ENCODE measurements at places on chromosomes 6 and 20.

GRCh38 chr6:1087154-1087843 is 224.6 kb upstream of the FOXQ1 start:
- no peak for DNase-seq

- no peak for DNase-seq
Measured at GRCh38 chr20:46350201-46350985, 42.1 kb upstream of the CDH22 start.

DNA sequence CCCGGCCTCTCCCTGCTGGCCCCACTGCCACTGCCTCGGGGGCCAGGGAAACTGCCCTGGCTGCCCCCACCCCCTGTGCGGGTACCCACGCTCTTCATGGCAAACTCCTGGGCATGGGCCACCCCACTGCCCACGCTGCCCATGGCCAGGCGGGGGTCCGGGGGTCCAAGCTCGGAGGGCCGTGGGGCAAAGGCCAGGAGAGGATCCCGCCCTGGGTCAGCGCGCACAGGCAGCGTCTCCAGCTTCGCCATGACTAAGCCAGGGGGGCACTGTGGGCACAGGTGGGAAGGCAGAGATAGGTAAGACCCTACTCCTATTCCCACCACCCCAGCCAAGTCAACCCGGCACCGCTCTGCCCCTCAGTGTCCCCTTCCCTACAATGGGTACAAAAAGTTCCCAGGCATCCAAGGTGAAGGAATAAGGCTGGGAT is 6.4 kb downstream of the LZTS3 start:
- DNase-seq = no peak

- no peak for DNase-seq
Measured at GRCh38 chr6:136846046-136846445, 23.7 kb downstream of the PEX7 start.

DNA sequence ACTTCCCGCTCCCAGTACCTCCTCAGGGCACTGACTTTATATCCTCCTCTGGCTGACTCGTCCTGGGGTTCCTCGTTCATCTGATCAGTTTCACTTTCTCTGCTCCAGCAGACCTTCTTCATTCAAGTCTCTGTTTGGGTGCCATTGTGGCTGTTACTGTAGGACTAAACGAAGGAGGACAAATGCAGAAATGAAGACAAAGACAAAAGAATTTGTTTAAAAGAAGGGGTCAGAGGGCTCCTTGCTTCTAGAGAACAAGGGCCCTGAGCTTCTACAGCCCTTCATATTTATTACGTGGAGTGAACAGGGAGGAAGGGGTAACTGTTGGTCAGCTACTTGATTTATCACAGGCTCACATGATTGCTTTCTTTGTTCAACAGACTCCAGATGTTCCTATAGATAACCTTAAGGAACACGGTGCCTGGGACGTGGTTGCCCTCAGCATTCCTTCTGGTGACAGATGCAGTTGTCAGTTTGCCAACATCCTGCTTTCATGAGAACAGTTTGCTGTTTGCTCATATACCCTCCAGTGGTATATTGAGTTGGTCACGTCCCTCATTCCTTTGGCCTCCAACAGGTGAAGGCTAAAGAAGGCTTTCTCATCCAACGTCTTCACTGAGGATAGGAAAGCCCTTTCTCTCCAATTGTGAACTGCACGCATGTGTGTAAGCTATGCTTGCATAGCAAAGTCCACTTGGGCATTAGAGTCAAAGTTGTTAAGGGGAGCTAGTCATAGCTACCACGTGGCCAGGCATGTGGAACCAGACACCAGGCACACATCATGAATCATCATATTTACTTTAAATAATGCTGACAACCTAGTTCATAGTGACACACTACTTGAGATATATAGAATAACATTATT is 69.1 kb upstream of the BTN3A2 start:
- DNase-seq = no peak

GRCh38 chr6:55758156-55758937 is 117.0 kb downstream of the BMP5 start:
- DNase-seq = no peak

DNA sequence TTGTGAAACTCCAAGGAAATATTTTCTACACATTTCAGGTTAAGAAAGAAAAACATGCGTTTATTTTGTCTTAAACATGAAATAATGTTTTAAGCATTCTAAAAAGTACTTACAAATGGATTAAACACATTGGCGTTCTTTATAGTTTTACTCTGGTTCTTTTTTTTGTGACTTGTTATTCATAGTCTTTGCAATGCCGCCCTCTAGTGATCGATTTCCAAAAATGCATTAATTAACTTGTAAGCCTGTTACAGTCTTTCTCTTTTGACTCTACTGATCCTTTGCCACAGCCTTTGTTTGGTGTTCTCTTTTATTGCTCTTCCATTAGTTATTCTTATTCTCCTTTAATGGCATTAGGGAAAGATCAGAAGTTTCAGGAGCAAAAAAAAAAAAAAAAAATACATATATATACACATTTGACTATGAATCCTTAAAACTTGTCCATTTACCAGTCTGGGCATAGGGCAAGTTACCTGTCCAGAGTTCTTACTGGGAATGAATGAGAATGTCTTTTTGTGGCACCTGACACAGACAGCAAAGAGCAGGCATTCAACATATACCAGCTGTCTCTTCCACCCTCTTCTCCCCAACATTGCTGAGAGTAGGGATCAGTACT is 59.9 kb downstream of the MACROD2 start:
- no peak for DNase-seq

DNA sequence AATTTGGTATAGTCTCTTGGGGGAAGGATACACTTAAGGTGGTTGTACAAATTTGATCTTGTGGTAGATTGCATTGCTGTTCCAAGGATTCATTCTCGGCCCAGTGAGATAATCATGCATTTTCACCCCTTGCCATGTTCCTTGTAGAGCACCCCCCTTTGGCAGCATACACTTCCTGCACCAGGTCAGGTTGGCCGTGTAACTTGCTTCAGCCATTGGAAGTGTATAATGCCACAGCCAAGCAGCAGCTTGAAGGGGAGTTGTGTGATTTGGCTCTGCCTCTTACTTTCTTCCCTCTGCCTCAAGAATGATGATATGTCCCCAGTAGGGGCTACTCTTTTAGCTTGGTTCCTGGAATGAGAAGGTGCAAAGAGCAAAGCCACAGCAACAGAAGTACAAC is 21.9 kb downstream of the CCN2 start:
- no peak for DNase-seq

GRCh38 chr6:108612852-108613251 is 52.1 kb downstream of the FOXO3 start:
- no peak for DNase-seq

GRCh38 chr20:17505636-17506517 is 25.3 kb downstream of the BFSP1 start:
- no peak for DNase-seq

DNA sequence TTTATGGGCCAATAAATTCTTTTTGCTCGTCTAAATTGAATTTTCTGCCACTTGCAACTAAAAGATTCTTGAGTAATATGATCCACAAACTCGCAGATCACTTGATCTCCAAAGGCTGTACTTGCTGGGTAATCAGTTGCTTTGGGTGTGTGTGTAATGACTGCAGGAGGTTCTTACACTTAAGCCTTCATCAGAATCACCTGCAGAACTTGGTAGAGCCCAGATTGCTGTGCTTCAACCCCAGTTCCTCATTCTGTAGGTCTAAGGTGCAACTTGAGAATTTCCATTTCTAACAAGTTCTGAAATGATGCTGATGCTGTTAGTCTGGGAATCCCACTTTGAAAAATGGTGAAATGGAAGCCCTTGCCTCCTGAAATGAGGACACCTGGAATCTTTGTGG is 12.9 kb upstream of the FKBP1A start:
- DNase-seq = no peak

DNA sequence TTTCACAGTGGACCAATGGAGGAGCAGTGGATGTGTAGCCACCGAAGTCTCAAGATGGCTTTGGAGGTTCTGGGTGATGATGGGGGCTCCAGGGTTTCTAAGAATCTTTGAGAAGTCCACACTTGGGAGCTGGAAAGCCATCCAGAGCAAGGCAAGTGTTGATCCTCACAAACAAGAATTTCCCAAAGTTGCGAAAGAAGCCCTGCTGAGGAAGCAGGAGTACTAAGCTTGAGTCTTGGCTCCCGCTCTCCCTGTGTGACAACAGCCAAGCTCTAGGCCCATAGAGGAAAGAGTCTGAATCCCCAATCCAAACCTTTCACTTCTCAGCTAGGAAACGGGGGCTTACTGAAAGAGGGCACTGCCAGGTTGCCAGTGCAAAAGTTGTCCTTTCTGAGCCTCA is 106.0 kb downstream of the EDN3 start:
- no peak for DNase-seq

GRCh38 chr20:14817101-14817500 is 479.7 kb upstream of the FLRT3 start:
- no peak for DNase-seq

- DNase-seq = no peak
Measured at GRCh38 chr6:156699017-156699421, 78.2 kb upstream of the ARID1B start.
